ENCODE measurements at places on chromosomes 11 and 22.

DNA sequence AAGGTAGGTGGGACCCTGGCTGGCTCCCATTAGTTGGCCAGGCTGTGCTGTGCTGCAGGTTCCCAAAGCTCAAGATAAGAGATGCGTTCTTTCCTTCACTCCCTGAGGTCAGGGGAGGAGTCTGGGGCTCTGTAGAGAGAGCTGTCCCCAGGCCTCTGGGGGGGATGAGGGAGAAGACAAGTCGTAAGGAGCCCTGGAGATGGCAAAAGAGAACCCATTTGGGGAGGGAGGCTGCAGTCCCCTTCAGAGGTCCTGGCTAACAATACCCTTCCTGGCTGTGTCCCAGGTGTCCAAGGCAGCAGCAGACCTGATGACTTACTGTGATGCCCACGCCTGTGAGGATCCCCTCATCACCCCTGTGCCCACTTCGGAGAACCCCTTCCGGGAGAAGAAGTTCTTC, 916 bp downstream of the GNG3 start:
- no peak for DNase-seq

- DNase-seq = no peak
Observed at GRCh38 chr11:7643314-7643713, 30.0 kb downstream of the CYB5R2 start.

DNA sequence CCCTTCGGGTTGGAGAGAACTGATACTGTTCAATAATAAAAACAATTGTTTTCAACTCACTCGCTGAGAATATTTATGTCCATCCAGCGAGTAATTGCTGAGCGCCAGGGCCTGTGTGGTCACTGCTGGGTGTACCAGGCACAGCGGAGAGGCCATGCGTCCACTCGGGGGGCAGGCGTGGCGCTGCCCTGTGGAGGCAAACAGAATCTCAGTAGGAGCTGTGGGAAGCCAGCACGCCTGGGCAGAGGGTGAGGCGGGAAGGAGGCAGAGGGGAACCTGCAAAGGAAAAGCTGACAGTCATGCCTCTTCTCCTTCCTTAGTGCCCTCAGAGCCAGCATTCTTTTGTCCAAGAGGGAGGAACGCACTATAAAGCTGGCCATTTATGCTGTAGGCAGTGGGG, 11.4 kb downstream of the GLB1L3 start:
- DNase-seq = no peak

DNA sequence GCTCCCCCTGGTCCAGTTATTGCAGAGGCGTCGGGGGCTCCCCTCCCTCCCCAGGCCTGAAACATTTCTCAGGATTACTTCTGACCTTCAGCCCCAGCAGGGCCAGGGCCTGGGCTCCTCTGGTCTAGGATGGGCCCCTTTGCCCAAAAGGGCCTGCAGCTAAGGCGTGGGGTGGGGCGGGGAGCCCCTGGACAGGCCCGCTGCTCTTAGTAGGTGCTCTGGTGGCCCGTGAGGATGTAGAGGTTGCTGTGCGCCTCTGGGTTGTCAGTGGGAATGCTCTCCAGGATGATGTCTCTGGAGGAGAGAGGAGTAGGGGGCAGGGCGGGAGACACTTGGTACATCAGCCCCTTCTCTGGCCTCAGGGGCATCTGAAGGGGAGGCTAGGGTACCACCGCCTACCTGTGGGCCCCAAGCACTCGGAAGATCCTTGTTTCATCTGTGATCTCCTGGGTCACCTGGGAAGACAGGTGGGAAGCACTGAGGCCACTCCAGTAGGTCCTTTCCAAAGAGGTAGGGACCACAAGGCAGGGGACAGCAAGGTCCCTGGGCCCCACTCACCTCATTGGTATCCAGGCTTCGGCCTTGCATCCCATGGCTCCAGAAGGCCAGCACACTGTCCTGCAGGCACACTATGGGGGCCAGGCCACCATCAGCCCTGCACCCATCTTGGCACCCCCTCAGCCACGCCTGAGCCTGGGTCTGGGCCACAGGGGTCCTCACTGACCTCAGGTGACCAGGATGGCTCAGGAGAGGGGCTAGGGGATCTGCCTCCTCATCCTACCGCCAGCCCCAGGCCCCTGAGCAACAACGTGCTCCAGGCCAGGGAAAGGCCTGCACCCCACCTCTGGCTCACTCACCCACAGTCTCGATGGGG, 11.2 kb upstream of the SF1 start:
- no peak for DNase-seq

- DNase-seq = no peak
Observed at GRCh38 chr11:131311776-131312514, 58.5 kb upstream of the NTM start.

GRCh38 chr11:45890886-45891550, 5.6 kb downstream of the MAPK8IP1 start:
- DNase-seq = no peak

GRCh38 chr11:121611242-121611641, 158.5 kb upstream of the SORL1-AS1 start:
- DNase-seq = no peak

GRCh38 chr22:28907311-28908008, 24.1 kb downstream of the ZNRF3 start:
- DNase-seq = peak; percentile 86

DNA sequence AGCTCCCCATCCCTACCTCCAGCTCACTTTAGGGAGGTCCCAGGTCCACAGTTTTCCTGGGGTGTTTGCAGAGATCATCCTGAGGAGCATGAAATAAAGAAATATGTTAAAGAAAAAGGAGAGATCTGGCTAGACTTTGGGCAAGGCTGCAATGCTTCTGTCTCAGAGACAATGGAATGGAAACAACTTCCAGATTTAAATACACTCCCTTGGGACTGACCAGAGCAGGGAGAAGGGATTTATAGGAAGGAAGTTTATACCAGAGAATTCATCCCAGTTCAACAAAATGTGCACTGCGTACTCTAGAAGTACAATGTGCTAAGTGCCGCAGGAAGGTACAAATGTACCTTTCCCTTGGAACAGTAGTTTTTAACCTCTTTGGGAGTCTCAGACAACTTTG, 40.4 kb downstream of the ETS1 start:
- DNase-seq = no peak

- no peak for DNase-seq
Observed at GRCh38 chr11:23041001-23041503, 180.8 kb upstream of the CCDC179 start.

- peak; percentile 20 for DNase-seq
Observed at GRCh38 chr11:83723999-83724398, 437.8 kb upstream of the CCDC90B start.

DNA sequence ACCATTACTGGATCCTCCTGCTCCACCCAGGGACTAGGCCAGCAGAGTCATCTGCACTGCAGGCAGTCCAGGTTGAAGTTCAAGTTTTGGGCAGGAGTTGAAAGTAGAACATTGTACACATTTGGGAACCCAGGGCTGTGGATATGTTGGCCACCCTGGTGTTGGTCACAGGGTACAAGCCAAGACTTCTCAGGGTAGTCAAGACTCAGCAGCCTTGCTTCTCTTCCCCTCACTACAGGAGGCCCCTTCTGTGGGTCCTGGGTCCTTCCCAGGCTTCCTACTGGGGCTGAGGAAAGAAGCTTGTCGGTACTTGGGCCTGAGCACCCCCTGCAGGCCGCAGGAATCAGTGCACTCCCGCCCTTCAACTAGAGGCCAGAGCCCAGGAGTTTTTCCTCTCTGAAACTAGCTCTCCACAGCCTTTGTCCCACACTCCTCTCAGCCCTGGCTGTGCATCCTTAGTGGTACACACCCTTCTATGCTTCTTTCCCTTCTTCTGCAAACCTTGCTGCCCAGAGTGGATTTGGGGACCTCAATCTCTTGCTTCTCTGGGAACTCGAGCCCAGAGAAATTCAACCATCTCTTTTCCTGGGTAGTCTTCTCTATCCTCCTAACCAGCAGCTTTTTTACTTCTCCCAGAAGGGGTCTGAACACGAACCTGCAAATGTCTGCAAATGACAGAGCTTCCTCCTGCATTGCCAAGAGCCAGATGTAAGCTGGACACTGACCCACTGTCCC, 2.6 kb upstream of the HPX start:
- DNase-seq = peak; percentile 64

- peak; percentile 65 for DNase-seq
Observed at GRCh38 chr11:62665599-62666258, 617 bp downstream of the CSKMT start.

DNA sequence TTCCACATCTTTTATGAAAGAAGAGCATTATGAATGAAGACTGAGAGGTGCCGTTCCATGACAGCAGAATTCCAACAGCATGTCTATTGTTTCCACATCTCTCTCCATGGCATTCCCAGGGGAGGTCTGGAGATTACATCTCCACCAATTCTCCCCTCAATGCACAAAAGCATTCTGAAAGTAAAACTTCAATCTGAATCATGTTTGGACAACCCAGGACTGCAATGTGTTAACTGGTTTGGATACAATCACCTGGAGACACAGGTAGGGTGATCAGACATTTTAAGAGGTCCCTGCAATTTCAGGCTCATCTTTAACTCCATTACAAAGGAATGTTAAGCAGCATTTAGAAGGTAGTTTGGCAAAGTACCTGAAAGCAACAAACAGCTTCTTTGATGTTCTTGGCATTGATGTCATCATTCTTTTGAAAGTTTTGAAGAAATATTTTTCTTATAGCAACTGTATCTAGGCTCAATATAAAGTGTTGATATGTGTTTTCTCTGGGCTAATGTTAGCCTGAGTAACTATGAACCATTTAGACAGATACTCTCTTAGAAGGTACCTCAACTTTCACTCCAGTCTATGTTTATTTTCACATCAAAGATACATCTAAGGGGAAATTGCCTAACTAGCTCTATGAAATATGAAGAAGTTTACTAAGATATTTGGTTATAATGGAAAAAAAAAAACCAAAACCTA, 181.4 kb upstream of the MTMR2 start:
- no peak for DNase-seq

- DNase-seq = no peak
Observed at GRCh38 chr11:66115638-66116301, 45.7 kb downstream of the PACS1 start.

GRCh38 chr11:45178890-45179671, 32.6 kb downstream of the PRDM11 start:
- DNase-seq = no peak

GRCh38 chr11:34653031-34653430, 32.1 kb downstream of the EHF start:
- no peak for DNase-seq

All from activated CD4-positive, alpha-beta T cell treated with anti-CD3 and anti-CD28 coated beads for 48 hours (primary cell).